ENCODE measurements at places on chromosomes 1 and 21.

- no peak for DNase-seq
Observed at GRCh38 chr1:82226186-82226505, 425.4 kb downstream of the ADGRL2 start.

DNA sequence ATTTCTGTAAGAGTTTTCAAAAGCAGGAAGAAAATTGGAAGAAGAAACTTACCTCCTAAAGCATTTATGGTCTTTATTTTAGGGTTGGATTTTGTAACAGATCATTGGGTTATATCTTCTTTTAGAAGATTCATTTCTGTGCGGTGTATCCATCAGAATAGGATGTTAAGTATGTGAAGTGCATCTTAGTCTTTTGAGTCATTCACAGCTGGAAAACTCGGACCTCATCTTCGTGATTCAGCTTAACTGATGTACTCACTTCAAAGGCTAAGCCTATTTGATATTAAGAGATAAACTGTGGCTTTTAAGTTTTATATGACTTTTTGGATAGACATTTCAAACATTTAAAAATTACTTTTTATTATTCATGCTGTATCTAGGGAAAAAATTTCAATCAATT lies 56.3 kb downstream of the GIPC2 start:
- no peak for DNase-seq

DNA sequence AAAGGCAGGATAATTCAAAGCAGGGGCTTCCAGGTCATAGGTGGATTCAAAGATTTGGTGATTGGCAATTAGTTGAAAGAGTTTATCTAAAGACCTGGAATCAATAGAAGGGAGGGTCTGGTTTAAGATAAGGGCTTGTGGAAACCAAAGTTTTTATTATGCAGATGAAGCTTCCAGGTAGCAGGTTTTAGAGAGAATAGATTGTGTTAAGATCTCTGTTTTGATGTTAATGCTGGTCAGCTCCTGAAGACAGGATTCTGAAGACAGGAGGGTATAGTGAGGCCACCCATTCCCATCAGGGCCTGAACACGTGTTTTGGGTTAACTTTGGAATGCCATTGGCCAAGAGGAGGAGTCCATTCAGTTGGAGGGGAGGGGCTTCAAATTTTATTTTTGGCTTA lies 6.1 kb upstream of the PTBP2 start:
- no peak for DNase-seq

- DNase-seq: no peak
Observed at GRCh38 chr1:61368876-61369275, 286.5 kb downstream of the NFIA start.

DNA sequence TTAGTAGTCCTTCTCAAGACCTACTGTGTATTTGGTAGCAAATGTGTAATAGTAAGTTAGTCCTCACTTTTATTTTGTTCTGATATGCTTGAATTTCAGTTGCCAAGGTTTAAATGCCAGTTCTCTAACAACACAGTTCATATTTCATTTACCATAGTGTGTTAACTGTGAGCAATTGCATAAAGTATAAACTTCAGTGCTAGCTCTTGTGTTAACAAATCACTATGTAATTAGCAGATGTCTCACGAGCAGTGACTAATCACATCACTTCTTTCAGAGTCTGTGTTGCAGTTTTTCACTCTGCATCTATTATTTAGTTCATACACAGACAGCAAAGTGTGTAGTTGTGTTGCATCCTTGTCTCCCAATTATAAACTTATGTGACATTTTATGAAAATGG lies 47.8 kb downstream of the ZMYM4 start:
- no peak for DNase-seq

GRCh38 chr21:41068496-41068895 lies 99.5 kb upstream of the BACE2 start:
- peak; percentile 70 for DNase-seq

GRCh38 chr21:38244885-38245869 lies 11.6 kb upstream of the KCNJ15 start:
- DNase-seq: no peak

- no peak for DNase-seq
Observed at GRCh38 chr1:94634977-94635416, 93.4 kb upstream of the F3 start.

DNA sequence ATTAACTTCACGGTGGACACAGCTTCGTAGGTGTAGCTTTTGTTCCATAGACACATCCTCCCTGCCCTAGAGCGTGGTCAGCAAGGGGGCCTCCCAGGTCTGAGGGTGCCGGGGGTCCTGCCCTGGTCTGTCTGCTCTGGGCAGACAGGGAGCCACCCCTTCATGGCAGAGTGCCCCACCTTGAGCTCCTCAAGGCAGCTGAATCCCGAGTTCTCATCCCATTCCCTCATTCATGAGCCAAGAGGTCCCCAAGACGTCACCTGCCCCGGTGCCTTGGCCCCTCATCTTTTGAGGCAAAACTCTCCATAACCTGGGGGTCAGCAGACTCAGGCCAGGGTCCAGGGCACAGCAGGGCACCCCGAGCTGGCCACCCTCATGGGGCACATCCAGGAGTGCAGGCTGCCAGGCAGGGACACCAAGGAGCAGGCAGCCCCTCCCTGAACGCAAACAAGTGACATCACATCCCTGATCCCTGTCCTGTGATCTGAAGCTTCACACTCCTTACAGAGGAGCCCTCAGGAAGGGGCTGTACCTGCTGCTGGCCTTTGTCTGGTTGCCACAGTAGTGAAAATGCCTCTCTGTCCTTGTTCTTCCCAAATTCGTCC lies 23.3 kb downstream of the UBASH3A start:
- DNase-seq: no peak

- no peak for DNase-seq
Observed at GRCh38 chr1:223721658-223722607, 9.6 kb downstream of the CAPN2 start.

- no peak for DNase-seq
Observed at GRCh38 chr1:5847013-5847659, 145.1 kb downstream of the NPHP4 start.

- DNase-seq: peak; percentile 67
Observed at GRCh38 chr1:209629621-209630382, 22.4 kb downstream of the LAMB3 start.

DNA sequence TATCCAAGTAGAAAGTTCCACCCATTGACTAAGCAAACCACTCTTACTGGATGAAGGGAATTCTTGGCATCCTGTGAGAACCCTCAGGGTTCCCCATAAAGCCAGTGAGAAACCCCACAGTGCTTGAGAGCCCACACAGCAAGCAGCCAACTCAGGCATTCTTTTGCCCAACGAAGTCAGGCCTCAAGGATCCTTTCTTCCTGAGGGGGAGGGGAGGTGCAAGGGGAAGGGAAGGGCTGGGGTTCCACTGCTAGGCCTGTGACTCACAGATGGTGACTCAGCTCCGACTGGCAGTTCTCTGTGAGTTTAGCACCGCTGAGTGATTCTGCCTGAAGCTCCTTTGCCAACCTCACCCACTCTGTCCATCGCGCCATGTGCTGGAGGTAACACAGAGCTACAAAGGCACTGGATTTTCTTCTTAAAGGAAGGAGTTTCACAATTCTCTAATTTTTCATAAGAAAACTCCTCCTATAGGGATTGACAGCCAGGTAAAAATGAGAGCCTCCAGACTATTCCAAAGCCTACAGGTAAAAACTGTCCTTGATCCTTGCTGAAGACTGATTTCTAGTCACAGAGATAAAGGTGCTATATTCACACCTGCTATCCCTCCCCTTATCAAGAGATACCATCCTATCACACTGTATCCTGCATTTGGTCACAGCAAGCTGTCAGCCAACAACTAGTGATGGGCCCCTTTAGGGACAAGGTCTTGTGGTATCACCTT lies 4.8 kb downstream of the ENO1 start:
- DNase-seq: peak; percentile 89

DNA sequence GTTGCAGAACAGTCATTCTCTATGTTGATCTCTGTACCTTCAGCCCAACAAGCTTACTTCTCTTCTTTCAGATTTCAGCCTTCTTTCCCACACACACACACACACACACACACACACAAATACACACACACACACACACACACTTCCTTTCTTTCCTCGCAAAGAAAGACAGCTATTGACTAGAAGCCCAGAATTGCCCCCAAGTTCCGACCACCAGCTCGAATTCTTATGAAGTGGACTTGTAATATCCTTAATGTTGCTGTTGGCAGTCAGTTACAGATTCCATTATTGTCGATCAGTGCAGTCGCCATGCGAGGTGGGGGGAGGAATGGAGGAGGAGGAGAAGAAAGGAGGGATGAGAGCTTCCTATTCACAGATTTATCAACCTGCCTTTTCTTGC lies 125.5 kb downstream of the CLEC20A start:
- DNase-seq: peak; percentile 34

DNA sequence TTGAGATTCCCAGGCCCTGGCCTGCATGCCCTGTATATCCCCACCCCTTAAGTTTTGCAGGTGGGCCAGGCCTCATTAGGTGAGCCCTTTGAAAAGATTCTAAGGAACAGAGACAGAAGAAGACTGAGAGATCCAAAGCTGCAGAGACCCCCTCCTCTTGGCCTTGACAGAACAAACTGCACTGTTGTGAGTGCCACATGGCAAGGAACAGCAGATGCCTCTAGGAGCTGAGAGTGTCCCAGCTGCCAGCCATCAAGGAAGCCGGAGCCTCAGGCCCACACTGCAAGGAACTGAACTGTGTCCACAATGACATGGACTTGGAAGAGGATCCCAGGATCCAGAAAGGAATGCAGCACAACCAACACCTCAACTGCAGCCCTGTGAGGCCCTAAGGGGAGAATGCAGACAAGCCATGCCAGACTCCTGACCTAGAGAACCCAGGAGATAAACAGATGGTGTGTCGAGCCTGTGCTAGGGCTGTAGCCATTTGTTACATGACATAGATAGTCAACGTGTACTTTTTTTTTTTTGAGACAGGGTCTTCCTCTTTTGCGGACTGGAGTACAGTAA lies 182.7 kb downstream of the AJAP1 start:
- DNase-seq: no peak

GRCh38 chr1:54421101-54421504 lies 14.9 kb upstream of the SSBP3 start:
- no peak for DNase-seq

GRCh38 chr1:35264871-35265270 lies 3.6 kb upstream of the ZMYM4 start:
- peak; percentile 40 for DNase-seq

GRCh38 chr1:35854989-35855700 lies 27.9 kb upstream of the AGO1 start:
- DNase-seq: no peak

DNA sequence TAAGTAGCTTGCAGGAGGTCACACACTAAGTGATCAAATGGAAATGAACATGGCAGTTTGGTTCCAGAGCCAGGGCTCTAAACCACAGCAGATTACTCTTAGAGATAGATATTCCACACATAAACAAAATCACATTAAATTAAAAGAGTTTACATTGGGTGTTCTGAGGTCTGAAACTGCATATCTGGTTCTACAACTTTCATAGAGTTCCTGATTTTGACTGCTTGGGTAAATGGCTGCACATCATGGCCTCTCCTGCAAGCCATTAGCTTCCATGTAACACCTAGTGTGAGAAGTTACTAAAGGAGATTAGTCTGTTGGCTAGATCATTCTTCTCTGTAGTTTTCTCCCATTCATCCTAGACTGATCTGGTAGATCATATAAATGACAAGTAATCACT lies 12.8 kb upstream of the XCL2 start:
- no peak for DNase-seq

- DNase-seq: no peak
Observed at GRCh38 chr21:35981514-35982070, 78.7 kb downstream of the SETD4 start.

- DNase-seq: no peak
Observed at GRCh38 chr1:179925922-179926849, 28.4 kb upstream of the CEP350 start.

GRCh38 chr1:170076199-170076598 lies 1.7 kb upstream of the KIFAP3 start:
- no peak for DNase-seq

DNA sequence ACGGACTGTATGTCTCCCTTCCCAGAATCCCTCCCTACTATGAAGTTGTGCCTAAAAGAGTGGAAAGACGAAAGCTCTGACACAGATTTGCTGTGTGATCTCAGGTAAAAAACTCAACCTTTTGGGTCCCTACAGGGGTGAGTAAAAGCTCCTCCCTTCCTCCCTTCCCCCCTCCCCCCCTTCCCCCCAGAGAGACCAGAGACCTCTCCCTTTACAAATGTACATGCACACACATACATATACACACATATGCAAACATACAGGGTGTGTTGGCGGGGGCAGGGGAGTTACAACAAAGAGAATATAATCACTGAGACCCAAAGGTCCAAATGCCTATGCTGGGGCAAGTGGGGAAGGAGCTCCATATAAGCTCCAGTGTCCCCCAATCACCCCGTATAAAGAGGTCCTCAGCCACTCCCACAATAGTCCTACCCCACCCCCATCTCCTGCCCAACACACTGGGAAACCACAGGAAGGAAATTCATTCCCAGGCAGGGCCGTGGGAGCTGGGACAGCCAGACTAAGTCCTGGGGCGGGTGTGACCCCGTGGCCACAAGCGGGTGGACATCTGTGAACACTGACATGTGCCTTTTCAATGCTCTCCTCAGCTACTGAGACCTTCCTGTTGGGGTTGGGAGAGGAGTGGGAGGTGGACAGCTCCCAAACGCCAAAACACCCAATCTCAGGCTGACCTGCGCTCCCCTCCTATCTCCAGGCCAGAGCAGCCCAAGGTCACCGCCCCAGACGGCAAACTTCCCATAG lies 2.0 kb downstream of the MEF2D start:
- no peak for DNase-seq

DNA sequence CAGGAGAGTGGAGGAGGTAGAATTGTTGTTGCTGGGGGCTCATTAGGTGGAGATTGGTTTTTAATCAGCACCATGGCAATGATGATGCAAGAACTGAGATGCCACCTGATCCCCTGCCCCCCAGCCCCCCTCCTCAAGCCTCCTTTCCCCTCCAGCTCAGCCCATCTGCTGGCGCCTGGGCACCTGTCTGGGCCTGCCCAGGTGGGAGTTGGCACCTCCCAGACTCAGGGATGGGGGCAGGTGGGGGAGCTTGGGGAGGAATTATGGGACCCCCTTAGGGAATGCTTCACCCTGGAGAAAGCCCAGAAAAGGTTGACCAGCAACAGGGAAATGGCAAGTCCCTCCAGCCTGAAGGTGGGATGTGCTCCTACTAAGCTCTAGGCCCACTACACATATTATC lies 1.5 kb upstream of the NHLH1 start:
- no peak for DNase-seq

DNA sequence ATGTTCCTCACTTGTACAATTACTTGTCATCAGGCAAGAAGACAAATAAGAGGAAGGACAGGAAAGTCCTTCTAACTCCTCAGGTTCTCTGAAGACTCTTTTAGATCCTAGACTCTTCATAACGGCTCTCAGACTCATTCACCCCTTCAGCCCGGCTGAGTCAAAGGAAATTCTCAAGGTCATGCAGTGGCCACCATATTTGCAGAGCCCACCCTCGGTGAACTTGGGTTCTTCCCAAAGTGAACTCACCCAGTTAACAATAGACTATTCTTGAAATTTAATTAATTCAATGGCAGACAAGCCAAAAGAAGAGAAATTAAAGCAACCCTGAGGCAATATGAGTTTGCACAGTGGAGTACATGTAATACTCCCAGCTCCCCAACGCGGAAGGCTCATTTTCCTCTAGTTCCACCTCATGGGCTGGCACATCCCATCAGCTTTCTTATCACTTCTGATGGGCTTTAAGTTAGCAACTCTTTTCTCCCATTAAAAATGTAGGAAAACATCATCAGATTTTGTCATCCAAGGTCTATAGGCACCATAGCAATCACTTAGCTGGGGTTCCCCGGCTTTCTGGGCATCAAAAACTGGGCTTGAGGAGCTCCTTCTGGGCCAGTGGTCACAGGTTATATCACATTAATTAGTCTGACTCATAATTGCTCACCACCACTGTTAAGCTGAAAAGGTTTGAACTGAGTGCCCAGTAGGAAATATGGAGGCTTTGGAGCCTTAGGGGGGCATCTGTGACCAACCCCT lies 27.8 kb upstream of the TIAM1 start:
- no peak for DNase-seq

- no peak for DNase-seq
Observed at GRCh38 chr1:66723985-66724384, 28.3 kb upstream of the DYNLT5 start.

Measured in Ammon's horn (tissue), 1 donor.